Esophagus (tissue), 2 donors: ENCODE measurements at places on chromosomes 2 and 18. TPM values are rescaled to one million over a fixed set of nuclear protein-coding genes. Genes with fewer than 3 reads are reported as not detected.

The VWC2L gene
- not detected for polyA plus RNA-seq

The PFN4 gene
- 0.39 TPM for polyA plus RNA-seq

The COLEC11 gene
- polyA plus RNA-seq, result 0.43 TPM

The SERPINB4 gene
- polyA plus RNA-seq, result 19.3 TPM

The PRKRA gene
- polyA plus RNA-seq, result 25.2 TPM

The CRYBA2 gene
- polyA plus RNA-seq, result 0.49 TPM

The TBR1 gene
- 0.02 TPM for polyA plus RNA-seq

The ATOH8 gene
- 5.9 TPM for polyA plus RNA-seq

The C2orf78 gene
- not detected for polyA plus RNA-seq

The CRYGC gene
- not detected for polyA plus RNA-seq

The RTP5 gene
- 0.06 TPM for polyA plus RNA-seq

The NXPH2 gene
- not detected for polyA plus RNA-seq

The BOK gene
- 29.8 TPM for polyA plus RNA-seq

The STAM2 gene
- polyA plus RNA-seq, result 7.3 TPM
